Spinal cord (tissue), 10 donors: ENCODE measurements at places on chromosomes 11 and 22.

- no peak for DNase-seq
Observed at GRCh38 chr11:35393098-35393497, 26.3 kb downstream of the SLC1A2 start.

DNA sequence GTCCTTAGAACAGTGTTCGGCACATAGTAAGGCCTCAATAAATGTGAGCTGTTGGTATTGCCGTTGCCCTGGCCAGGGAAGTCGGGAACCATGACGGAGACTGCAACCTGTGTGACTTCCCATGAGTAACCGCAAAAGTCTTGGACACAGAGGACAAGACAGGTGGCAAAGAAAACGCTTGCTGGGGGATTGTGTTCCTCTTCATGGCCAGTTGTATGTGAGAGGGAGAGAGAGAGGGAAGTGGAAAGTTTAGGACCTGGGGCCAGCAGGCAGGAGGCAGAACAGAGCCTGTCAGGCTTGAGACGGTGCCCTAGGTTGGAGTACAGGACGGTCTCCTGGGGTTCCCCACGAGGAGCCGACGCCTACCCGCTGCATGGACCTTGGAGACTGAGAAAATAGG, 90.2 kb downstream of the CEP164 start:
- no peak for DNase-seq

DNA sequence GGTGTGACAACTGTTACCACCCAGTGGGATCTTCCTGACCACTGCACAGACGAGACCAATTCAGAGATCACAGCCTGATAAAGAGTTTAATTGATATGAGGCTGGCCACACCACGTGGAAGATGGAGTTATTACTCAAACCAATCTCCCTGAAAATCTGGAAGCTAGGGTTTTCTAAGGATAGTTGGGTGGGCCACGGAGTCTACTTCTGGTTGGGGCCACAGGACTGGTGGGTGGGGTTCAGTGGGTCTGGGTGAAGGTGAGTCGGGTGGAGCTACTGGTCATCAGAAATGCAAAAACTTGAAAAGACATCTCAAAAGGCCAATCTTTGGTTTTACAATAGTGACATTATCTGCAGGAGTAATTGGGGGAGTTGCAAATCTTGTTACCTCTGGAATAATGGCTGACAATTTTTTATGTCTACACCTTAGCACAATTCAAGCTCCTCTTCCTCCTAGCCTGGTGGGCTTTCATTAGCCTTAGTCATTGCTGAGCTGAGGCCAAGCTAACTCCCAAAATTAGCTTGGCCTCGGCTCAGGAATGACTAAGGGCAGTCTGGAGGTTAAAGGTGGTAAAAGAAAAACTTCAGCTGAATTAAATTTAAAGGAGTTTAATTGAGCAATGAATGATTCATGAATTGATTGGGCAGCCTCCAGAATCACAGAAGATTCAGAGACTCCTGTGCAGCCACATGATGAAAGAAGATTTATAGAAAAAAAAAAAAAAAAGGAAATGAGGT, 13.1 kb downstream of the C11orf96 start:
- DNase-seq = no peak

- DNase-seq = peak; percentile 49
Observed at GRCh38 chr11:76408171-76408965, 27.2 kb downstream of the GVQW3 start.

- DNase-seq = no peak
Observed at GRCh38 chr11:99148352-99148751, 127.6 kb downstream of the CNTN5 start.
